ENCODE measurements at places on chromosomes 3 and 15.

- no peak for DNase-seq
Observed at GRCh38 chr15:36996121-36996520, 104.2 kb downstream of the MEIS2 start.

- no peak for DNase-seq
Observed at GRCh38 chr15:50210462-50211157, 28.6 kb downstream of the SLC27A2 start.

GRCh38 chr3:38022301-38022700 lies 7.1 kb downstream of the PLCD1 start:
- DNase-seq: no peak

DNA sequence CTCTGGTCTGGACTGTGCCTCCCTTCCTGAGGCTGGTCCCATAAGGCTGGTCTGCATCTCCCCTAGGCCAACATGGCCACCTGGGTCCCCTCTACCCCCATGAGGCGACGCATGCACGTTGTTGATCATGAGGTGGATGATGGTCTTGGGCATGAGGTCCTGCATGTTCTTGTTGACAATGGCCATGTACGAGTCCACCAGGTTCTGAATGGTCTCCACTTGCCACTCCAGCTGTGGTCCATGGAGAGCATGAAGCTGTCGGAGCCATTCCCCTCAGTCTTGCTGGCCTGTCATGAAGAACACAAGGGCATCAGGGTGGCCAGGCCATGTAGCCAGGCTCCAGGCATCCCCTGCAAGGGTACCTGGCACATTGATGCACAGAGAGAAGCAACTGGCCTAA lies 27.1 kb upstream of the CSPG4 start:
- no peak for DNase-seq

DNA sequence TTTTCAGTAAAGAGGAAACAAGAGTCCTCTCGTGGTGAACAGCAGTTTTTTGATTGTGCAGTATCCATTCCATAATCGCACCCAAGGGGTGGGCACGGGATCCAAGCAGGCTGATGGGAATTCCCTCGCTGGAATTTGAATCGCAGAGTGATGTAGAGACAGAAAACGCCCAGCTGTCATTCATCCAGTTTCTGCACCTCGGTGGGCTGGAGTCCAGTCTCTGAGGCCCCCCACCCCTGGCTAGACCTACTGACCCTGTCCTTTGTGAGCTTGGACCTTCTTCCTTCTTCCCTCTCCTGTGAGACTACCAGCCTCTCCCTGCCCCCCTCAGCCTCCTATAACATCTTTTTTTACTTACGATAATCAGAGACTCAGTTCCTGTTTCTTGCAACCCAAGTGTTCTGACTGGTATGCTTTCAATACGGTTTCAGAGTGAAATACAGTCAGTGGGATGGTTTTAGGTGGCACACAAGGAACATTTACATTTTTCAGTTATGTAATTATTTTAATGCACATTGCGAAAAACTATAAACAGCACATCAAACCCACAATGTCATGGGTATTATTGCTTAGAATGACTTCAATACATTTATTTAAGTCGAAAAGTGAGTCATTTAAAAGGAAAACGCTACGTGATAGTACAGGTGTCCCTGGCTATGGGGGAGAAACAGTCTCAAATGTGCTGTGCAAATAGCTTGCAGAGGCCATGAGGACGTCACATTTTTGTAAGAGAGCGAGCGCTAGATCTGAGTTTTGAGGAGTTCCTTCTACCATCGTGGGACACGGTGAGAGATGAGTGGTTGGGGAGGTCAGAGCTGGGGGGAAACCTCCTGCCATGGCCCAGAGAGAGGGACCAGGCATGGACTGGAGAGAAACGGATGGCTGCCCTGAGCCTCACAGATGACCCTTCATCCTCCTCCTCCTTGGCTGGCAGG lies 37.5 kb upstream of the CHST2 start:
- DNase-seq: peak; percentile 13

GRCh38 chr15:32730677-32731654 lies 13.2 kb downstream of the GREM1 start:
- no peak for DNase-seq

DNA sequence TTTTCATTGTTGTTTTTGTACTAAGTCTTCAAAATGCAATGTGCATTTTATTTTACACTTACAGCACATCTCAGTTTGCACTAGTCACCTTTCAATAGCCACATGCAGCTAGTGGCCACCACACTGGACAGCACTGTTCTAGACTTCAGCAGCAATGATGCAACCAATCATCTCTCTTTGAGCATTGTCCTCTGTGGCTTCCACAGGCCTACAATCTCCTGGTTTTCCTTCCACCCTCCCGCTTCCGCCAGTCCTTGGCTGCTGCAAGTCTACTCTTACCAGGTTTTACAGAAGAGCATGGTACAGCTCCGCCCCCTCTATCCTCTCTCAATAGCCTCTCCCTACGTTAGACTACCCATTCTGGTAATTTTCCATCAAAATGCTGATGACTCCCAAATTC lies 25.1 kb upstream of the FSIP1 start:
- DNase-seq: no peak

- peak; percentile 81 for DNase-seq
Observed at GRCh38 chr3:50436114-50436674, 67.2 kb downstream of the CACNA2D2 start.

GRCh38 chr3:70531063-70531657 lies 218.7 kb upstream of the MDFIC2 start:
- no peak for DNase-seq

DNA sequence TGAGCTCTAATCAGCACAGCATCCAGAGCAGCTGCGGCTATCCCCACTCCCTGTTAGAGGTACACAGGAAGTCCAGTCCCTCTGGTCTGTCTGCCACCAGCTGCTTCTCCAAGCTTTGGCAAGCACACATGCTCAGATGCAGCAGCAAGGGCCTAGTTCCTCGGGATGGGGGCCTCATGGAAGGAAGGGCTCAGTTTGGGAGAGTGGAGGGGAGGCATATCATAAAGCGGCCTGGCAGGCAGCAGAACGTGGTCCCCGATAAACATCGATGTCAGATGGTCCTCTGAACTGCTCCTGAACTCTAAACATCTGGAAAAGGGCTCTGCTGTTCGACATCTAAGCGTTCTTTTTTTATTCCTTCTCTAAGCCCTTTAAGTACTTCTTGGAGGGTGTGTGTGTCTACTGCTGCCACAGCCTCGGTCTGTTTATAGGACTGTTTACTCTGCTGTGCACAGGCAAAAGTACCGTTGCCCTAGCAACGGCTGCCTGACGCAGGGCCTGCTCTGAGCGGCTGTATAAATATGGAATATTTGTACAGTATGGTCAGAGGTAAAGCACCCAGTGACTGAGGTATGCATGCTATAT lies 74.6 kb downstream of the PRICKLE2 start:
- no peak for DNase-seq

DNA sequence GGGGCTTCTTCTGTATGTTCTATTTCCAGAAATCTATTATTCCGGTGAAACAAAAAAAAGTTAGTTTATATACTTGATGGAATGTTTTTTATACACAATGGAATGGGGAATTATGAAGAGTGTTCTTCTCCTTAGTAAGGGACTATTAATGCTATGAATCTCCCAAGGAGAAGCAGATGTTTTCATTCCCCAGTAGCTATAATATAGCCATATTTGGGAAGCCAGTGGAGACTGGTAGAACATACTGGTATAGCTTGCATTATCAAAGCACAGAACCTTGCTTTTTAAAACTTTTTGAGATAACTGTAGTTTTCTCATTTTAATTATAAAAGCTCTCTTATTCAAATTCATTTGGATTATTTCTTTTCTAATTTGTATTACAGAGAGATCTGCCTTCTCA lies 38.3 kb downstream of the ADGRG7 start:
- DNase-seq: no peak

GRCh38 chr3:127454051-127454450 lies 136.5 kb downstream of the TPRA1 start:
- no peak for DNase-seq

- no peak for DNase-seq
Observed at GRCh38 chr3:148790851-148791735, 36.5 kb upstream of the CPB1 start.

DNA sequence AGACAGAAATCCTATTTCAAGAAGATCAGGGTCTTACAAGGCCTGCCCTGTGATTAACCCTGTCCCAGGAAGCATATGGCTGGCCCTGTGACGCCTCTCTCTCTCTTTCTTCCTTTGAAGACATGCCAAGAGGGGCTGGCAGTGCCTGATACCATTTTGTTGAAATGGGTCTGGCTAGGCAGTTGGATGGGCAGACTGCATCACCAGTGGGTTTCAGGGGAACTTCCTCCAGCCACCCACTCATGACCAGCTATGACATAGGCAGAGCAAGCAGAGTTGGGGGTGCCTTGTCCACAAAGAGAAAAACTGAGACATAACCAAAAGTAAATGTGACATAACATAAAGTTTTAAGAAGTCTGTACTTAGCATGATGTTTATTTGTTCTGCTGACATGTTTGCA lies 31.4 kb upstream of the MANF start:
- no peak for DNase-seq

DNA sequence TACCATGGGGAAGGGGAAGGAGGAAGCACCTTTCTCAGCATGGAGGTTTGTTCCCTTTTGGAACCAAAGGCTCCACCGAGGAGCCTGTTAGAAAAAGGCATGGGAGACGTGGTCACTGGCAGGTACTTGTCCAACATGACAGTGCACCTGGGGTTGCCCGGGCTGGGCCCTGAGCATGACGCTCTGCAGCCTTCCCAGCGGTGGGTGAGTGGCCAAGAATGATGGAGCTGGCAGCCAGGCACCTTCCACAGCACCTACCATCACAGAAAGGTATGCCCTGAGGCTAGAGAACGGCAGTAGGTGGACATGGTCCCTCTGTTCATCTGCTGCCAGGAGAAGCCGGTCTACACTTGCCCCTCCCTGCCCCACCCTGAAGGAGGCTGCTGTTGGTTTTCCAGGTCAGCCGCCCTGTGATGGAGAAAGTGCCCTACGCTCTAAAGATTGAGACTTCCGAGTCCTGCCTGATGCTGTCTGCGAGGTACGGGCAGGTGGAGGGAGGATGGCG lies 29.0 kb upstream of the NR2C2 start:
- no peak for DNase-seq

GRCh38 chr3:42114130-42114725 lies 23.1 kb downstream of the TRAK1 start:
- no peak for DNase-seq

DNA sequence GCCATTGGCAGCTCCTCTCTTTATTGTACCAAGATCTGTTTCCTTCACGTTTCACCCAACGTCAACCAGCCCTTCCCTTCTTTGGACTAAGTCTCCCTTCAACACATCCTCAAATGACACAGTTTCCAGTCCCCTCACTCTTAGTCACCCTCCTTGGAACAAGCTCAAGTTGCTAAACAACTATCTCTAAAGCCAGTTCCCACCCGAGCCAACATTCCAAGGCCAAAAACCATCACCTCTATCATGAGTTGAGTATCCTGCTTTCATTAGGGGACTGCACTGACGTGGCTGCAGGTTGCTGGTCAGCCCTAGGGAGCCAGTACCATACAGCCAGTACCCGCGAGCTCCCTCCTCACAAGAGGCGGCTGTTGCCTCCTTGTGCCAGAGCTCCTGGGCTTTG lies 73.8 kb downstream of the LIPC start:
- no peak for DNase-seq

DNA sequence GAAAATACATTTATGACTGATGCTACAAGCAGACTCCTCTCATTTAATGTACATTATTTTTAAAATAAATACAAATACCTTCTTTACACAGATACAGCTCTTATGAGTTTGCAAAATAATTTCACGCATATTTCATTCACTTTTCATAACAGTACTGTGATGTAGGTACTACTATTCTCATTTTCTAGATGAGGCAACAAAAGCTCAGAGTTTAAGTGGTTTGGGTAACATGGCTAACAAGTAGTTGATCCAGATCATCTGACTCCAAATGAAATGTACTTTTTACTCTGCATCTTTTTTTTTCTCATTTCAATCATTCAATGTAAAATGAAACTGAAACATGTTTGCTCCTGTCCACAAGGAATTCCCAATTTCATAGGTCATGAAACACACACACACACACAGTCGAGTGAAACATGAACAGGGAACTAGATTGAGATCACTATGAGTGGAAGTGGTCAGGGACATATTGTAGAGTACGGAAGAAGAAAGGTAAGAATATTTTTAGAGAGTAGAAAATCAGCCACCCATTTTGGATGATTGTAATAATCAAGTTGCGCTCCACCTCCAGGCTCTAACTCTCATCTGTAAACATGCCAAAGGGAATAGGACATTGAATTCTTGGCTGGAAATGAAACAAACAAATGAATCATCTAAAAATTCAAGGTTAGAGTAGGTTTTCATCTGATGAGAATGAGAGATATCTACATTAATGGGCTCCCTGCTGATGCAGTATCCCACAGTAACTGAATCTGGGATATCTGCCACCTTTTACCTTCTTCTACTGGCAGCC lies 92.4 kb downstream of the CLDN1 start:
- DNase-seq: no peak

DNA sequence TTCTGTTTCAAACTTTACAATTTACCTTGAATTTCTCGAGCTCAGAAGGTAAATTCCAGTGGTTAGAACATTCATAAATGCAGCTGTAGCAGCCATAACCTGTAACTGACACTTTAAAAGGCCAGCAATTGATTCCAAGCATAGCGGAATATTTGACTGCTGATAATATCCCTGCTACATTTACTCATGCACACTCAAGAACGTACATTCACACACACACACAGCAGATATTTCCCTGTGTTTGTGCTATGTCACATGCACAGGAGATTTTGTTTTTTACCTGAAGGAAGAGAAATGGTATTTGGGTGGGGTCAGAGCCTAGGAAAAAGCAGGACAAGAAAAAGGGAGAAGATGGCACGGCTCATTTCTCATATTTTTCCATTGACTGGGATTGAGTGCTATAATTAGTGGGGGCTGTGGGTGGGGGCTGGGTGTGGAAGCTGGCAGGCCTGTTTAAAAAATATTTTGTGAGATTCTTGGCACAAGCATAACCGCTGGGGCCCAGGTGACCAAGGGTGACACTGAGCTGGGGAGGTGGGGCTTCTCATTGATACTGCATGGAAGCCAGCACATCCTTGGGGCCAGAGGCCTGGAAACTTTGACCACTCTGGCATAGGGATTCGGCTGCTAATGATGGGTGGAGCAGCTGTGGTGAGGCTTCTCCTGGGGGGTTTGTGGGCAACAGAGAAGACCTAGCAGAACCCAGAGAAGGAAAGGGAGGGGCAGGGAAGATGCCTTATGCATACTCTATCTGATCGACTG lies 88.9 kb upstream of the TPRG1 start:
- no peak for DNase-seq

DNA sequence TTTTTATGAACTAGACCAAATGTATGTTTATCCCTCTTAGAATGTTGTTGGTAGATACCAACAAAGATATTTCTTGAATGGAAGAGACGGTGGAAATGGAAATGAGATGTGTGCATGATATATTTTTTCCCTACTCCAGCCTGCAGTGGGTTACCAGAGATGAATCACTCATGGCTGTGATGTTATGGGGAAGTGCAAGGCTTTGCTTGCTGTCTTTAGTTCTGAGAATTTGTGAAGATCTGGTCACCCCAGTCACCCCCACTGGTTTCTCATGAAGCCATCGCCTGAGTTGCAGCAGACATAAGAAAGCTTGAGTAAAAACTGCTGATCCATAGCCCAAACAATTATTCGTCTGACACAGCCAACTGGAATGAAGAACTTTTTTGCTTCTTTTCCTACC lies 78.1 kb upstream of the EOMES start:
- DNase-seq: no peak

- no peak for DNase-seq
Observed at GRCh38 chr3:175704366-175705055, 845.4 kb downstream of the NAALADL2 start.
